ENCODE measurements at places on chromosomes 2 and 18.

- DNase-seq = no peak
These were observed 7.1 kb downstream of the RTP5 start for GRCh38 chr2:241876528-241877196.

GRCh38 chr2:45166229-45166890 is 157.1 kb upstream of the SIX2 start:
- DNase-seq = no peak

DNA sequence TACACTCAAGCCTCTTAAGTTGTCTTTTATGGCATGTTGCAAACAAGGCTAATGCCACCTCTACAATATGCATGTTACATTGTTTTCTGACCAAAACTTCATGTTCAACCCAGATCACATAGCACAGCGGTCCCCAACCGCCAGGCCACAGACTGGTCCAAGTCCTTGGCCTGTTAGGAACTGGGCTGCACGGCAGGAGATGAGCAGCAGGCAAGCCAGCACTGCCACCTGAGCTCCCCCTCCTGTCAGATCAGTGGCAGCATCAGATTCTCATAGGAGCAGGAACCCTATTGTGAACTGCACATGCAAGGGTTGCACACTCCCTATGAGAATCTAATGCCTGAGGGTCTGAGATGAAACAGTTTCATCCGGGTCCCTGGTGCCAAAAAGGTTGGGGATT is 324.8 kb upstream of the CHAC2 start:
- DNase-seq = no peak

DNA sequence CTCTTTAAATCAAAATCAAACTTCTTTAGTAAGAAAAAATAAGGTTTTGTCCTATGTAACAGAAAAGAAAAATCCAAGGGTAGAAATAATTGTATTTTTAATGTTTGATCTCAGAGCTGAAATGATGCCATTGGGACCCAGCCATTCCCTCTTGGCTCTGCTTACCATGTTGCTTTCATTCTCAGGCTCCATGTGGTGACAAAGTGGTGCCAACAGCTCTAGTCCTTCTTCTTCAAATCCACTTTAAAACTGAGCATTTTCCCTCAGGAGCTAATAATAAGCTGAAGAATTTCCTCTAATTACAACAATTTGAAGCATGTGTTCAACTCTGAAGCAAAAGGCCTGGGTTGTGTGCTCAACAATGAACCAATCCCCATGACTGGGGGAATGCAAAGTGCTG is 327.9 kb downstream of the EN1 start:
- DNase-seq = no peak

DNA sequence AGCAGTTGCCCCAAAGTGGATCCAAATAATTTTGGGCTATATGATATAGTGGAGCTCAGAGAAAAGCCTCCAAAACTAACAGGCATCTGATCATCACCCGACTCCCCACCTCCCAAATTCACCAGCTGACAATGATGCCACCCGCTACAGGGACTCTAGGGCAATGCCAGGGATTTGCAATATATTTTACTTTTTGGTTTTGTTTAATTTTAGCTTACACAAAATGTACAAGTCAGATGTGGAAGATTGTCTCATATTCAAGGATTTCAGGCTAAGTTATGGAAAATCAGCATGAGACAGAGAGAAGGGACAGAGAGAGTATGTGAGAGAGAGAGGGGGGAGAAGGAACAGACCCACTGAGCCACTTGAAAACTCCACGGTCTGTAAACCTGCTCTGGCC is 187.4 kb downstream of the TMEM247 start:
- DNase-seq = no peak

Data from astrocyte (in vitro differentiated cells and primary cell).